ENCODE measurements at places on chromosomes 5 and 9.

DNA sequence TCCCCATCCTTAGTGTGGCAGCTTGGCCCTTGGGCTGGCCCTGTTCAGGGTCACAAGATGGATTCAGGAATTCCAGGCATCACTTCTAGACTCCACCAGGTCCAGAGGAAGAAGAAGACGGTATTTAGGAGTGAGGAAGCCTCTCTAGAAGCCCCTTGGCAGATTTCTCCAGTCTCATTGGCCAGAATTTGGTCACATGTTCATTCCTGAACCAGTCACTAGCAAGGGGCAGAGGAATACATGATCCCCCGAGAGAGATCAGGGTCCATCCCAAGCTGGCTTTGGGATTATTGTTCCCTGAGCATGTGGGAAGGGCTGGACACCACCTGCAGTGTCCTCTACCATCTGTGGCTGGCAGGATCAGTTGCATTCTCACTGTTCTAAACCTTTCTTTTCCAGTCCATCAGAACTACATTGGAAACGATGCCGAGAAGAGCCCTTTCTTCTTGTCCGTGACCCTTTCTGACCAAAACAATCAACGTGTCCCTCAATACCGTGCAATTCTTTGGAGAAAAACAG lies 48.5 kb downstream of the GARNL3 start:
- no peak for DNase-seq

DNA sequence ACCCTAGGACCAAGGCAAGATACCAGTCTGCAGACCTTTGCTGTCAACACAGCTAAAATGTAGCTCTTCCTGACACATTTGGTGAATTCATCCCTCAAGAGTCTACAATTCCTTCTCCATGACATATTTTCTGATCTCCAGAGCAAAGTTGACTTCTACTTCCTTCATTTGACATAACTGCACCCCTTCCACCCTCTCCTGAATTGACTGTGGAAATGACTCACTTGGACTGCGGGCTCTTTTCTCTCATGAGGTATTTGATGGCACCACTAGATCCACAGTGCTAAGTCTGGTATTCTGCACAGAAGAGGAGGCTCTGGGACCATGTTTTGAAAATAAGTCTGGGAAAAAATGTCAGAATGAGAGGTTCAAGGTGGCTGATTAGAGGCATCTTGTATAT lies 338.4 kb upstream of the TRPC7 start:
- DNase-seq, result no peak

DNA sequence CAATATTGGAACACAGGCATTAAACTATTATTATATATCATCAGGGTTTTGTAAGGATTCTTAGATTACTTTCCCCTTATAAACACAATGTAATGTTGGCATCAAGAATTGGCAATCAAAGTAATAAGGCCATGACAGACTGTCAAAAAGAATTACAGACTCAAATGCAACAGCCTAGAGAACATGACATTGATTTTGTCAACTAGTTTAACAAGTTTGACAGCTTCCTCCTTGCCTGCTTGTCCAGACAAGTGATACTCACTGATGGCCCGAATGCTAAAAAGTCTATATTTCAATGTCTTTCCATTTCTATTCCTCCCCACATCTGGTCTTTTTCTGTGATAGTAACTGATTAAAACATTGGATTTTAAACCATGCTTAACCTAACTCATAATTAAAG lies 6.4 kb upstream of the ANKRD31 start:
- no peak for DNase-seq

- DNase-seq, result peak; percentile 89
These were observed 177.9 kb downstream of the PCSK1 start for GRCh38 chr5:96254980-96255691.

GRCh38 chr9:127794001-127794791 lies 8.4 kb downstream of the CDK9 start:
- no peak for DNase-seq

- DNase-seq, result no peak
These were observed 771.7 kb upstream of the CTNND2 start for GRCh38 chr5:12675959-12676358.

DNA sequence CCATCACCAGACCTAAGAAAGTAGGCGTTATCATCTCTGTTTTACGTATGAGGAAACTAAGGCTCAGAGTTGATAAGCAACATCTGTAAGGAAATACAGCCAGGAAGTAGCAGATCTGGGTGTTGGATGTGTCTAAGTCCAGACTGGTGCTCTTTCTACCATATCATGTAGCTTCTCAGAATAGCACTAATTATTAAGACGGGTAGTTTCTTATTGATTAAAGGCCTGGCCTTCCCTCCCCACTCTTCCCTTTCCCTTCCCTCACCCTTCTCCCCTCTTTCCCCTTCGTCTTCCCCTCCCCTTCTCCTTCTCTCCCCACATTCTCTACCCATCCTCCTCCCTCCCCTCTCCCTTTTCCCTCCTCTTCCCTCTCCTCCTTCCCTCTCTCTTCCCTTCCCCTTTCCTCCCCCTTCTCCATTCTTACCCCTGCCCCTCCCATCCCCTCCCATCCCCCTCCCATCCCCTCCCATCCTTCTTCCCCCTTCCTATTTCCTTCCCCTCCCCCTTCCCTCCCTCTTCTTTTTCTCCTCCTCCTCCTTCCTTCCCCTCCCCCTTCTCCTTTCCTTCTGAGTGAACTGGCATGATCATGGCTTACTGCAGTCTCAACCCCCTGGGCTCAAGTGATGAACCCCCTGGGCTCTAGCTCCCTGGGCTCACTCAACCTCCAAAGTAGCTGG lies 79.4 kb downstream of the SNX24 start:
- DNase-seq, result no peak

DNA sequence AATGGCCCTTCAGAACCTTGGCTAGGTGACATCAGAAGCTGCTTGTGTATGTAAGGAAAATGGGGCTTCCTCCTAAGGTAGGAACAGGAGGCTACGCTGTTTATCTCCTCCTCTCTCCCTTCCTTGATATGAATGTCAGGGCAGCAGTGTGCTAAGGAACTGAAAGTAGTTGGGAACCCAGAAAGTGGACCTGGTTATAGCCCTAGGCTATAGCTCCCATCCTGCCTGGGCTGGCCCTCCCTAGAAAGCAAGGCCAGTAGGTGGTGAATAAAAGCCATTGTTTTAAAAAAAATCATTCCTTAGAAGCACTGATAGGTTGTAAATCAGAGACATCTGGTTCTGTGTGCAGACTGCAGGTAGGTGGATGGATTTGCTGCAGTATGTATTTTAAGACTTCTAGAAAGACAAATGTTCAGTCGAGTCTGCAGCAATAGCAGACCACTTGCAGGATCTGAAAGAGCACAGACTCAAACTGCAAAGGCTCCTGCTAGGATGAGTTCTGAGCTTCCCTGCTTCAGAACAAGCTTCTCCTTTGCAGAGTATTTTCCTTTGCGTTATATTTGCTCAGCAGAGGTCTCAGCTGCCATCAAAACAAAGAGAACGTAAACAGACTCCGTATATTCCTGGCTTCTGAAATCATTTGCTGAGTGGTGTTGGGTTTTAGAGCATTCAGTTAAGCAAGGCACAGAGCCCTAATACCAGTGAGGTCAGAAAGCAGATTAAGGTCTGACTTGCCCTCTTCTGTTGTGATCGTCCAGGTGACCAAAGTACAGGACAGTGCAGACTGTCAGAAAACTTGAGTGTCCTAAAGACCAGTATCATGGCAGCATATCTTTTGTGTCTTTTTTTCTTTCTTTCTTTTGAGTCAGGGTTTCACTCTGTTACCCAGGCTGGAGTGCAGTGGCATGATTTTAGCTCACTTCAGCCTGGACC lies 20.1 kb upstream of the CFAP157 start:
- DNase-seq, result no peak

DNA sequence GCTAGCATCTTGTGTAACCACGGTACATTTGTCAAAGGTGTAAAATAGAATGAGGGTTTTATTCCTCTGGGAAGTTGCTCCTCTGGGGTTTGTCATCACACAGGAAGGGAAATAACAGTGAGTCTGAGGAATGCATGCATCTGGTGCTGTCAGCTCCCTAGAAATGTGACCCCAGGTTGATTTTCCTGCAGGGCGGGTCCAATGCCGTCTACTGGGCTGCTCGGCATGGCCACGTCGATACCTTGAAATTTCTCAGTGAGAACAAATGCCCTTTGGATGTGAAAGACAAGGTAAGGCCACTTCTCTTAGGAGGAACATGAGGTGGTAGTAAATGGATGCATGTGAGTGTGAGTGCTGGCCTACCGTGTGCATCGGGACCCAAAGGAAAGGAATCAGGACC lies 78.8 kb upstream of the CTSL start:
- DNase-seq, result no peak

- DNase-seq, result no peak
These were observed 26.0 kb downstream of the ARRDC3 start for GRCh38 chr5:91357012-91357634.

DNA sequence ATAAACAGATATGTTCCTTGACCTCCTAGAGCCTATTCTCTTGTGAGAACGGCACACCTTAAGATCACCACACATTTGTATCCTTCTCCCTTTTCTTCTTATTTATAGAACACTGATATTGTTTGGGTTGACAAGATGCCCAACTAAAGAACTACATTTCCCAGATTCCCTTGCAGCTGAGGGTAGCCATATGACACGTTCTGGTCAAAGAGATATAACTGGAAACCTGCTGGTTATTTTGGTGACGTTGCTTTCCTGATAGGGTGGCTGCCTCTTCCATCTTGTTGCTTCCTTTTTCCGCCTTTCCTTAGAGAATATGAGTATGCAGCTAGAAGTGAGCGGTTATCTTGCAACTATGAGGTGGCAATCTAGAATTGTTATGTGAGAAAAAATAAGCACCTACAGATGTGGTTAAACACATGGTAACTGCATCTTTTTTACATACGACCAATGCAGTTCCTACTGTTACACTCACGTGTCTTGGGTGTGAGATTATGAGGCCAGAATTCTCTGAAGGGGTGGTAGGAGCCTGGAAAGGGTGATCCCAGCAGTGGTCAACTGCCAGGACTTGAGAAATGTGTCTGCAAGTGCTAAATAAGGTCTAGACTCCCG lies 72.9 kb downstream of the SEC61B start:
- DNase-seq, result peak; percentile 11

GRCh38 chr9:95627802-95628201 lies 111.0 kb upstream of the PTCH1 start:
- peak; percentile 66 for DNase-seq

DNA sequence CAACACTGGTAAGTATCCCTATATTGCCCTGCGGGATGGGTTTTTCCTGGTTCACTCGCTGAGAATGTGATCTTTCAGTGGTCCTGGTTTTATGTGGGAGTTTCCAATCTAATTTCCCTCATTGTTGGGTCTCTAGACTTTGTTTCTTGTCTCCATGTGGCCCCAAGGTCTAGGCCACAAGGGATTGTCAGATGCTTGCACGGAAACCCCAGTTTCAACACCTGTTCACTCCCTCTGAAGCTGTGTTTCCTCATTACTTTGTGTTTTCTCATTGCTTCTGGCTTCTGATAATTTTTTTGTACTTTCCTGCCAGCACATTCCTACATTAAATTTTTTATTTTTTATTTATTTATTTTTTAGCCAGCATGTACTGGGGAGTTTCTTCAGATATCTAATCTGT lies 191.5 kb downstream of the TTLL11 start:
- DNase-seq, result peak; percentile 26

GRCh38 chr9:4755026-4755609 lies 14.1 kb upstream of the AK3 start:
- no peak for DNase-seq

DNA sequence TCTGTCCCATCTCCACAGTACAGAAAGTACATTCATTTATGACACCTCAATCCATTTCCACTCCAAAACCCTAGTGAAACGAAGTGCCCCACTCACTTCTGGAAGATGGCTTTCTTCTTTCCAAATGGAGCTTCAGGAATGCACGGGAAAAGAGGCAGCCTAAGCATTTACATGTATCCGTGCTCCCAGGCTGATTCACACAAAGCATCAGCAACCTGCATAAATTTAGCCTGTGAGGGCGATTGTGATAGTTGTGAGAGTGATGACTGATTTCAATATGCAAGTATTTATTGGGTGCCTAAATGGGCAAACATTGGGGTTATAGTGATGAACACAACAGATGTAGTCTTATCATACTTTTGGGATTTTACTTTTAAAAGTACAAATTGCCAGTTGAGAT lies 86.6 kb downstream of the PLPPR1 start:
- no peak for DNase-seq

DNA sequence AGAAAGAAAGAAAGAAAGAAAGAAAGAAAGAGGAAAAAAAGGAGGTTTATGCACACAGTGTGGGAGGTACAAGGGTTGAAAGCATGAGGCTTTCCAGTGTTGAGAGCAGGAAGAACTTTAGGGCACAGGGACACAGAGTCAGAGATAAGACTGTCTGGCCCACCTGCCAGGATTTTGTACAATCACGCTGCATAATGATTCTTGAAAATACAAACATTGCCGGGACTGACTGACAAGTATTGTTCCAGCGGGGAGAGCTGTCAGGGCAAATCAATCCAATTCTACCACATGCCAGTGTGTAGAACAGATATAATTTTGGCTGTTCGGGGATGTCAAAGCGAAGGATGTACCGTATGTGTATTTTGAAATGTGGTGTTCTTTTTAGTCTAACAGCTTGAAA lies 254.7 kb downstream of the NTRK2 start:
- DNase-seq, result no peak

GRCh38 chr5:125219710-125220109 lies 473.3 kb upstream of the ZNF608 start:
- DNase-seq, result no peak

GRCh38 chr9:124284940-124285441 lies 27.2 kb downstream of the NEK6 start:
- no peak for DNase-seq

DNA sequence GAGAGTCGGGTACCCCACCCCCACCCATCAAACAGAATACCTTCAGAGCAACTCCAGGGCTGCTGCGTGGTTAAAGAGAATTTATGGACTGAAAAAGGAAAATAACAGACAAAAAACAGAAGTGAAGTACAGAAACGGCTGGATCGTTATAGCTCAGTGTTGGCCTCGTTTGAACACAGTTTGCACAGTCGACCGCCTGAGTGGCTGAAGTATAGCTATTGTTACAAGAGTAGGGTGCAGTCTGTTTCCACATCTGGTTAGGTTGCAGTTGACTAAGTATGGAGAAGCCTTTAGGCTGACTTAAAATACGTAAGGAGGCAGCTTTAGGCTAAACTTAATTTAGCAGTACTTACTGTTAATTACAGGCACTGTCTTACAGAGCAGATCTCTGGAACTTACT lies 121.2 kb downstream of the GCNT1 start:
- DNase-seq, result no peak

DNA sequence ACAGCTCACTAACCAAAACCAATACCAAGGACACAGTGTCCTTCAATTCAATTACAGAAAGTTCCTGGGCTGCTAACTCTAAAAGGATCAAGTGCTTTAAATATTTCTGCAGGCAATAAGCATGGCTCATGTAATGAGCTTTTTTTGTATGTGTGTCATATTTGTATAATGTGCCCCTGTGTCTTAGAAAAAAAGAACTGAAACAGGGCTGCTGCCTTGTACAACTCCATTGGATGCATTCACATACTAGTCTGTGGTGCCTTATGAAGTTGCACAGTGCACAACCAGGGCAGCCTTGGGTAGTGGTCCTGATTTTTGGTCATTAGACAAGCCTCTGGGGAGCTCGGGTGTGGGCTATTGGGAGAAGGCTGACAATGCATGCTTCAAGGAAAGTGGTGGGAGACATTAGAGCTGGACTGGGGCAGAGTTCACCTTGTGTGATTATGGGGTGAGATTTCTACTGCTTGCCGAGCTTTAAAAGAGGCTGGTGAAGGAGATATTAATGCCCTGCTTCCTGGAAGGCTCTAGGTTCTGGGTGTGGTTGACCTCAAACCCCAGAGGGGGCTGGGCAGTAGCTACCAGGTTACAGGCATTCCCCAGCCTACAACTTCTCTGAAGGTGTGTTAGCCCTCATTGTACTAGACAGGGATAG lies 3.6 kb upstream of the CPEB4 start:
- no peak for DNase-seq

- no peak for DNase-seq
These were observed 128.0 kb downstream of the RFX3 start for GRCh38 chr9:3397766-3398165.
